BJ (cell line): ENCODE measurements at places on chromosomes 11 and 22. TPM values are rescaled to one million over a fixed set of nuclear protein-coding genes. Genes with fewer than 3 reads are reported as not detected.

Gene MAPK8IP1
- polyA plus RNA-seq, result 5.6 and 8.7 TPM in 2 replicates

Gene PRR33
- polyA plus RNA-seq, result not detected in 2 replicates

Gene BCO2
- 0.56 and 0.85 TPM in 2 replicates for polyA plus RNA-seq

Gene SLC22A12
- not detected in 2 replicates for polyA plus RNA-seq

Gene BTG4
- 0.11 TPM in 1 of 2 replicates, not detected in the other for polyA plus RNA-seq

Gene CHST1
- polyA plus RNA-seq, result 0.04 TPM in 1 of 2 replicates, not detected in the other

Gene ANKK1
- not detected in 2 replicates for polyA plus RNA-seq

Gene RASGRP2
- polyA plus RNA-seq, result 3.2 and 5.3 TPM in 2 replicates
